Activated T-helper 2 cell treated with anti-CD3 and anti-CD28 coated beads, Interferon-gamma antibody, Interleukin-2, Interleukin-4, amounts not matched to agents 10 μg/mL and 5 μg/mL and 100 μg/mL, durations not matched to agents 14 hours and 24 hours and 36 hours (primary cell): ENCODE measurements at places on chromosomes 1 and 21. TPM values are rescaled to one million over a fixed set of nuclear protein-coding genes. Genes with fewer than 3 reads are reported as not detected.

GRCh38 chr1:155892796-155893195 is 18.4 kb downstream of the RIT1 start:
- DNase-seq = no peak

DNA sequence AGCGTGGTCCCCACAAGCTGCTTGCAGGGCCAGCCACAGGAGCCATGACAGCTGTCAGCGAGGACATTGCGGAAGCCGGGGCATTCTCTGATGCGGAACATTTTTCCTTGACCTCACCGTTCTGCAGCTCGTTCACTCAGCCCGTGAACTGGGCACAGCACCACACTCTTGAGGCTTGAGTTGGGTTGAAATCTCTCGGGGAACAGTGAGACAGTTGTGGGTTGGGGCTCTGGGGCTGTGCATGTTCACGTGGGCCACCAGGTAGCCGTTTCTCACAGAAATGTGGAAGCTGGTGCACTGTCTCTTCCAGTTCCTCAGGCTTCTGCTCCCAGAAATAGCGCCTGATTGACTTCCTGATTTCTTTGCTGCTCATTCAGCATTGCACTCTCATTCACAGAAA is 69.8 kb downstream of the SPSB1 start:
- DNase-seq = no peak

GRCh38 chr1:225736437-225737098 is 41.1 kb upstream of the SRP9 start:
- no peak for DNase-seq

DNA sequence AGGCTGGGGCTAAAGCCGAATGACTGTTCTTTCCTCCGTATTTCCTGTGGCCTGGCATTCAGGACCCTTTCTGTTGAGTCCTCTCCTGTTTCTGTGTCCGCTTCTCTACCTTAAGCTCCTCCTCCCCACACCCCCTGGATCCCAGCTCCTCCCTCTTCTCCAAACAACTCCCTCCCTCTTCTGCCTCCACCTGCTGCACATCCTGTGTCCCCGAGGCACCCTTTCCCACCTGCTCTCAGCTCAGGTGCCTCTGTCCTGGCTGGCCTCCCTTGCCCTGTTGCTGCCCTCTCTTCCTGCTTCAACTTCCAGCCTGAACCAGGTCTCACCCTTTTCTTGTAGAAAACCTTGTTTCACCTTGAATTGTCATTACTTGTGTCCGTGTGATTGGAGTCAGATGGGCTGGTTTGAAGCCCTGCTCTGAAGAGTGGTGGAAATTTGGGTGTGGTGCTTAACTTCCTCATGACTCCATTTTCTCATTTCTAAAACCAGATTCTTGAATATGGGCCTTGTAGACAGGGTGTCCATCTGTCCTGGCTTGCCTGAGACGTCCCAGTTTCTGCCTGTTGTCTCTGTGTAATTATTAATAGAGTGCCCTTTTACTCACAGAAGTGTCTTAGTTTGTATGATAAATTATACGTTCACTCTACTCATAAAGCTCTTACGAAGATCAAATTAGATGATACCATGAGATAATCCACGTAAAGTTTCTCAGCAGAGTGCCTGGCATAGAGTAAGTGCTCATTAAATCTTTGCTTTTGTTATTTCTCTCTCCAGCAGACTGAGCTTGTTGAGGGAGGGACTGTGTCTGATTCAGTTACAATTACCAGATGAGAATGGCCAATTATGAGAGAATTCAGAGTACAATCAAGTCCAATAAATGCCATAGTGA is 58.9 kb upstream of the TRABD2B start:
- DNase-seq = no peak

- no peak for DNase-seq
These were observed 36.5 kb downstream of the NCF2 start for GRCh38 chr1:183553764-183554163.

GRCh38 chr1:39574646-39575045 is 1.9 kb downstream of the PABPC4 start:
- DNase-seq = no peak

DNA sequence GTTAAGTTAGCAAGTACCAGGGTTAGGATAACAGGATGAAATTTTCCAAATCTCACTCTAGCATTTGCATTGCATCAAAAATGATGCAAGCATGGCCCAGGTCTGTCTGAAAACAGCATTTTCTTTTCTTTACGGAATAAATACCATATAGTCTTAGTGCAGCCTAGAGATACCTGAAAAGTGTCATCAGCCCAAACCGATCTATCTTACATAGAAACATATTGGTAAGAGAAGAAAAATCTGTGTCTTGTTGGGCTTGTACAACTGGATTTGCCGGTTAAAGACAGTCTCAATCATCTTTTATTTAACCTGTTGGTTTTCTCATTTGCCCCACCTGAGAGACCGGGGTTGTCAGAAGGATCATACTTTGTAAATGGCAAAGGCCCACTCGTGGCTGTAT is 15.8 kb downstream of the ACP6 start:
- no peak for DNase-seq

DNA sequence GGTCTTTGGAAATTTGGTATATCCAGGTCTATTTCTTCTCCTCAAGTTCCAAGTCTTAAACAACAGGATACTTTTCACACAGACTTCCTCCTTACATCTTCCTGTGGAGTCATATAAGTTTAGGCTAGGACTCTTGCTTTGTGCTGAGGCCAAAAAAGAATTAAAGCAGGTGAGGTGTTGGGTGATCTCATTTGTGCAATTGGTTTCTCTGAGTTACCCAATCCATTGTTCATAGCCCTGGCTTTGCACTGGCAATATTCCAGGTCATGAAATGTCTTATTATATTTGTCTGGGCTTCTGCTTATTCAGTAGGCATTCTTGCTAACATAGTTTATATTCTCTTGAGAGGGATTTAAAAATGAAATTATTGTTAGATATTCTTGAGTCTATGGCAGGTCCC is 14.1 kb upstream of the KIAA0040 start:
- DNase-seq = no peak

DNA sequence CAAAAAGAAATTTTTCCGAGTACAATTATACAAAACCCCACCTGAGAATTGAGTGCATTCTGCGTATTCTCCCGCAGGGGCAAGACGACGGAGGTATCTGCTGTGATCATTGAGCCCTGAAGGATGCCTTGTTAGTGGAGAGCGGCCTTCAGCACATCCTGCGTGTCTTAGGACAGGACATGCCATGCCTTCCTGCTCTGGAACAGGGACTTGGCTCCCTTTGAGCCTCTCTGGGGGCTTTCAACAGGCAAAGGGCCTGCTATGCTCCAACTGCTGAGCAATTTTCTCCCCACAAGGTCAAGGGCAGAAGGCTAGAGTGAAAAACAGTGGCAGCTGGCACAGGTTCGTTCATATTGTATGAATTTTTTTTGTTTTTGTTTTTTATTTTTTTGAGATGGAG is 52.4 kb downstream of the TOR1AIP2 start:
- DNase-seq = no peak

Gene SPSB1
- total RNA-seq = 7.1 and 7.5 TPM in 2 replicates

Gene FBXO2
- 0.41 and 0.48 TPM in 2 replicates for total RNA-seq

Gene WNT3A
- not detected in 2 replicates for total RNA-seq

Gene MSH4
- total RNA-seq = 0.60 and 0.62 TPM in 2 replicates

Gene MYCL
- 0.50 and 0.57 TPM in 2 replicates for total RNA-seq
